ENCODE measurements at places on chromosomes 12 and 14. TPM values are rescaled to one million over a fixed set of nuclear protein-coding genes. Genes with fewer than 3 reads are reported as not detected.
A peak's percentile ranks its signal among the peaks of the same experiment; 100 is the strongest.

The HVCN1 gene
- 3.1 TPM for total RNA-seq

The TEX22 gene
- 0.76 TPM for total RNA-seq

The MYH6 gene
- total RNA-seq = 0.50 TPM

DNA sequence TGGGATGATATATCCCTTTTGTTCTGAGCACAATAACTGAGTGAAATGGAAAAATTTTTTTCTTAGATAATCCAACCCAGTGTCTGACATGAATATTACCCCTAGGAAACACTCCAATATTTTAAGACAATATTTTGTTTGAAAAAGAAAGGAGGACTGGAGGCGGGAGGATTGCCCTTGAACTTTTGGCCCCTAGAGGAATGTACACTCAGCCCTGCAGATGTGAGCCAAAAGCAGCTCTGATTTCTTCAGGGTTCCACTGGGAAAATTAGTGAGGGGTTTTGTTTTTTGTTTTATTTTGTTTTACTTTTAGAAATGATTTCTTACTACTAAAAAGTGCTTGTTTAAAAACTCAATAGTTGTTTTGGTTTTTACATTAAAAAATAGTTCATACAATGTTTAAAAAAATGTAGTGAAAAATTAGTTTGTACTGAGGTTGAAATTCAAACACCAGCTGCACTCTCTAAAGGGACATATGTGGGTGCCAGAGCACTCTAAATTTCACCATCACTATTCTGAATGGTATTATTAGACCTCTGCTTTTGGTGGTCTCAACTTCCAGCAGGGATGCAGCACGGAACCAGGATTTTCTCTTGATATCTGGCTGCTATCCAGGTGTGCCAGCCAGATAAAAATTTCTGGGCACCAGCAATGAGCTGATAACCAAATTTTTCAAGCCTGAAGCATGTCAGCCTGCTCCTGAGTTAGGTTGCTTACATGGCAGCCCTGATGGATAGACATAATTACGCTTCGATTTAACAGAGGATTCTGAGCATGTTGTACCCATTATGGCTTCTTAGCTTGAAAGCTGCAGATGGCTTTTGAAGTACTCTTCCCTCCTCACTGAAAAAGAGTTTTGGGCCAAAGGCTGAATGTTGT lies 141.9 kb downstream of the ANO6 start:
- no peak overlapping the region for H3K27ac ChIP-seq
- no peaks in the 10 kb centered on the region for H3K27me3 ChIP-seq
- peaks cover 41% of the 10 kb centered on the region for H3K36me3 ChIP-seq
- no peak for DNase-seq

- no peak overlapping the region for H3K4me3 ChIP-seq
- H3K4me1 ChIP-seq = no peaks in the 10 kb centered on the region
- DNase-seq = no peak
- no peak overlapping the region for H3K27ac ChIP-seq
- peaks cover 13% of the 10 kb centered on the region for H3K27me3 ChIP-seq
- no peaks in the 10 kb centered on the region for H3K36me3 ChIP-seq
Measured at GRCh38 chr12:69324797-69325466, 23.2 kb upstream of the LYZ start.

DNA sequence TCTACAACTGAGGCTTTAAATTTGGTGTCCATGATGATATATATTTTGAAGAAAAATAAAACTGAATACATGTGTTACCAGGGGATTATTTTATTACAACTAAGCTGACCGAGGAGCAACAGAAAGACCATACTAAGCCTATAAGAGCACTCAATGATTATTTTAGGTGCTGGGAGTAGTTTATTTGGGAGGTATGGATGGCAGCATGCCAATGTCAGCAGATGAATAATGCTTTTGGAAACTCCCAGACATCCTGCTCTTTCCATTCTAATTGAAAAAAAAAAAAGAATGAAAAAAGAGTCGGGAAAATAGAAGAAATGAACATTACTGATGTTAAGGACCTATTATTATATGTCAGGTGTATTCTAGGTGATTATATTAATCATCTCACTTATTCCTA lies 441.2 kb downstream of the BTG1 start:
- no peaks in the 10 kb centered on the region for H3K36me3 ChIP-seq
- H3K4me3 ChIP-seq = no peak overlapping the region
- no peak for DNase-seq
- H3K4me1 ChIP-seq = no peaks in the 10 kb centered on the region
- H3K27ac ChIP-seq = no peak overlapping the region

DNA sequence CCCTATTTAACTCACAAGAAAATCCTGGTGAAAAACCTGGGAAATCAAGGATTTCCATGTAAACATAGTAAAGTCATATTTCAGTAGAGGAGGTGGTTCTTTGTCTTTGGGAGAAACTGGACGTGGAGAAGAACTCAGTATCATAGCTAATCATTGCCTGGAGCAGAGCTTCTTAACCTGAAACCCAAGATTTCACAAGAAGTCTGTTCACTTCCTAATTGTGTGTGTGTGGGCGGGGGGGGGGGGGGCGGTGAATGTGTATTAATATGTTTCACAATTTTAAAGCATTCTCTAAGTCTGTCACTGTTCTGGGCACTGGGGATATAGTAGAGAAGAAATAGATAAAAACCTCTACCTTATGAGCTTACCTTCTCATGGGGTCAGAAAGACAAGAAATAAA lies 96.7 kb upstream of the PPP4R3A start:
- no peaks in the 10 kb centered on the region for H3K4me1 ChIP-seq
- H3K36me3 ChIP-seq = no peaks in the 10 kb centered on the region
- H3K27me3 ChIP-seq = peaks cover 6% of the 10 kb centered on the region
- H3K27ac ChIP-seq = no peak overlapping the region
- H3K4me3 ChIP-seq = no peak overlapping the region

DNA sequence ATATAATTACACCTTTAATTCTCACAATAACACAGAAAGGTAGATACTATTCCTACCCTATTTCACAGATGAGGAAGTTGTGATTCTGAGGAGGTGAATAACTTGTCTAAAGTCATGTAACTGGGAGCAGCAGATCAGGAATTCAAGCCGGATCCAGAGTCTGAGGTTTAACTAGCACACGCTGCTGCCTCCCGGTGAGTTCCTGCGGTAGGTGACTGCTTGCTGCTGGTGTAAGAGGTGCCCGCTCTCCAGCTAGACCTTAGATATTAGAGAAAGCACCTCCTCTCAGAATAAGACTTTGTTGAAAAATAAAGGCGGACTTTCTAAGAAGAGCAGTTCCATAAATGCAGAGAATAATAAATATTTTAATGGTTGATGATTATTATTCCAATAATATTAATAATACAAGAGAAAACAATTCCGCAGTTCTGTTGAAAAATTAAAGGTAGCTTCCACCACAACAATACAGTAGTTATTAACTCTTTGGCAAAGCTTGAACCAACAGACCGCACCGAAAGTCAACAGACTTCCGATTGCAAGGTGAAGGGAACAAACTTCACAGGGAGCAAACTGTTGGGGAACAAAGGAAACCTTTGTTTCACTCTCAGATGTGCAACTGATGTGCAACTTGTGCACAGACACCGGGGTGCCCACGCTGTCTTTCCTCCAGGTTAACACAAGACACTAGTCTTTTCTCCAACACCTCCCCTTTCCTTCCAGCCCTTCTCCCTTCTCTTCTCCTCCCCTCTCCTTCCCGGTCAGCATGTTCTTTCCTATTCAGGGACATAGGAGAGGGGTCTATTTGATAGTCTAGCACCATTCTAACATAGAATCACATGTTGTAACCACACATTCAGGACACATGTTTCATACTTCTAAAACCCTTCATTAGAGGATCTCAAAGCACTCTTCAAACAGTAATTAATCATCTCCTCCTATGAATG lies 73.2 kb upstream of the EGLN3 start:
- no peak for DNase-seq
- H3K27me3 ChIP-seq = peaks cover 4% of the 10 kb centered on the region
- no peak overlapping the region for H3K4me3 ChIP-seq
- no peaks in the 10 kb centered on the region for H3K36me3 ChIP-seq
- H3K27ac ChIP-seq = peak overlapping the region; percentile 22

DNA sequence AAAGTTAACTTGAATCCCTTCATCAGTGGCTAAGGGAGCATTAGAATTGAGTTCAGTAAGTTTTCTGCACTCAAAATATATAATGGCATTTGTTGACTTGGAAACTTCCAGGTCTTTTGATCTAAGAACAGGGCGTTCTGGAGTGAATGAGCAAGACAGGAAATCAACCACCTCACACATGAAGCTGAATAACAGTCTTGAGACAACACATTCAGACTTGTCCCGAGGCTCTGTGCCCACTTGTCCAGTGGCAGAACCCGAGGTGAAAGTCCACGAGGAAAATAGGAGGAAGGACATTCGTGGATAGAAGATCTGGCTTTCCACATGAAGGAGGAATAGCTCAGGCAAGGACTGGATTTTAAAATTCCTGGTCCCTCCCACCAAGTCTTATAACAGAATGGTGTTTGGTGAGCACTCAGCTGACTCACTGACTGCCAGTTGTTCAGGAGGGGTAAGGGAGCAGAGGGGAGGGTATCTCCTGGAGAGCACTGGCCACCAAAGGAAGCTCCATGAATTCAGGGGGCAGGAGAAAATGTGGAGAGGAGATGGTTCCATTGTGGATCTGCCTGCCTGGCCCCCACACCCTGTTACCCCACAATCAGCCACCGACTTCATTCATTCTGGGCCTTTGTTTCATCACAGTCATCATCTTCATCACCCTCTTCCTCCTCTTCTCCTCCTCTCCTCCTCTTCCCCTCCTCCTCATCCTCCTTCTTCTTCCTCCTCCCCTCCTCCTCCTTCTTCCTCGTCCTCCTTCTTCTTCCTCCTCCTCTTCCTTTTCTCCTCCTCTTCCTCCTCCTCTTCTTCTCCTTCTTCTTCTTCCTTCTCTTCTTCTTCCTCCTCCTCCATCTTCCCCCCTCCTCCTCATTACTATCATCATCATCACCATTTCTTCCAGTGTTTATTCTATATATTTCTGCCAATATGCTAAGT lies 620.1 kb downstream of the MED13L start:
- H3K27me3 ChIP-seq = no peaks in the 10 kb centered on the region
- H3K36me3 ChIP-seq = no peaks in the 10 kb centered on the region
- DNase-seq = no peak
- no peak overlapping the region for H3K27ac ChIP-seq

- peak overlapping the region; percentile 63 for H3K27ac ChIP-seq
- H3K27me3 ChIP-seq = no peaks in the 10 kb centered on the region
- H3K4me1 ChIP-seq = peaks cover 5% of the 10 kb centered on the region
- peak; percentile 60 for DNase-seq
- peaks cover 1% of the 10 kb centered on the region for H3K36me3 ChIP-seq
Measured at GRCh38 chr14:99512571-99513182, 31.5 kb downstream of the CCNK start.
